NCI-H1694 treated with DMSO at 0.1 percent for 48 hours (cell line): ENCODE measurements at places on chromosomes 6 and 20.

DNA sequence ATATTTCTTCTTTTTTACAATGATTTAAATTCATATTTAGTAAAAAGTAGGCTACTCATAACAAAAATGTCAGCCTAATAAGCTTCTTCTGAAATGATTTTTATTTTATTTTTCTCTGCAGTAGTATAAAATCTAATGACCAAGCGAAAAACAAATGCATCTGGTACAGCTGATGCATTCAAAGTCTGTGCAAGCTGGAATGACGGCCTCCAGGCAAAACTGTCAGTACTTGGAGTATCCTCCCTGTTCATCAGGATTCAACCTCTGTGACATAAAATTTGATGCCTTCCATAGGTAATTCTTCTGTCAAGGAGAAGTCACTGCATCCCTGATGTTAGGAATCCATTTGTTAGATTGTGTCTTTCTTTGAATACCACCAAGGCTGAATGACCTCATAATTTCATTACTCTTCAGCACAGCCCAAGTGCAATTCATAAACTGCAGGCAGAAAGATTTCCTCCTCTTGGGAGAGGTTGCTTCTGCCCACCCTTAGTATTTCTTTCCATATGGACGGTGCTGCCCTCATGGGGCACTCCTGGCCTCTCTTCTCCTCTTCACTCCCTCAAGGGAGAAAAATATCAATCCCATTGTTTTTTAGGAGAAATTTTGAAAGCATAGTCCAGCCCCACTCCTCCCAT lies 146.4 kb upstream of the STXBP5 start:
- no peak for DNase-seq

DNA sequence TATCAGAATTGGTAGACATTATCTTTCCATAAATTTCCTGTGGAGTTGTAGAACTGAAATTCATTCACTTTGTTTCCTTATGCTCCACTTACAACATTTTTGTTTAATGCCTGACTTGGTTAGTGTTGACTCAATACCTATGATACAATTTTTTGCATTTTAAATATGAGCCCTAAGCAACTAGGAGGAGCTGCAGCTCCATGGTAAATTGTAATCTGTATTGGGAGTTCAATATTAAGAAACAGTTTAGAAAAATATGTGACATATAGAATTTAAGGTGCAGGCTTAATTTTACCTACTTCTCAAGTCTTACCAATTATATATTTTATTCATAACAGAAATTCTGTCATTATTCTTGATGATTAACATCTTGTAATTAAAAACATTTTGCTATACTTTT lies 868.3 kb downstream of the EYS start:
- no peak for DNase-seq

DNA sequence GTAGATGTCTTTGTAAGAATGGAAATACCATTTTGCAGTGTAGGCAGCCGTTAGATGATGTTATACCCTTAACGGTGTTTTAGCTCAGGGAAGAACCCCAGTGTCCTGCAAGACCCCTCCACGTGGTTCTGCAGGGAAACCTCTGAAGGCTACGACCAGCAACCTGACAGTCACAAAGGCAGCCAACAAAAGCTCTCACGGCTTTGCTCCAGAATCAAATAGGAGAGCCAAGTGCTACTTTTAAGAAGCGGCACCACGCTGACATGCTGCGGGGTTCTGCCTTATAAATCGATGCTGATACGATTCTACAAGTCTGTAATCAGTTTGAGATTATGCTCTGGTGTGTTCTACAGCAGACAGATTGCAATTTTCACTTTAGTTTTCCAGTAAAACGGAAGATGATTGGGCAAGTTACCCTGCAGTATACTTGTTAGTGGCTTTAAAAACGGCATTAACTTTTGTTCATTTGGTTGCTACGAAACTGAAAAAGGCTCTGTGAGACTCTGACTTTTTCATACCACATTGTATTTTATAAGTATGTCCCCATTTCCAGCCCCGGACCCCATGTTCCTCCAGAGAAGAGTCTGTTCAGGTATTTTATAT lies 312.9 kb downstream of the SAMD5 start:
- no peak for DNase-seq

- no peak for DNase-seq
Observed at GRCh38 chr20:10115021-10115420, 80.2 kb downstream of the ANKEF1 start.

DNA sequence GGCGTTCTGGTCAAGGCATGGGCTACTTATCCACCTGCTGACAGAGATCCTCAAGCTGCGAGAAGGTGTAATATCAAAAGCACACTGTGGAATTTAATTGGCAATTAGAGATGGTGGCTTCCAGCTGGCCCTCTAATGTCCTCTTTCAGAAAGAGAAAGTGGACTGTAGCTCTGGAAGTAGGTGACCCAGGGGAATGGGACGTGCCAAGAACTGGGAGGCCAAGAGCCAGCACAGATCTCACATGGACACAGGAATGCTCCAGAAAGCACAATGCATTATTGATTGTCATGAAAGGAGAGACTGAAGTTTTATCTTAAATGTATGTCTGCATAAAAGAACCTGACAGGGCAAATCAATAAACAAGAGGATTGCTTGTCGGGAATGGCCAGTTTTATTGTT lies 198.6 kb upstream of the CDH4 start:
- no peak for DNase-seq

GRCh38 chr6:17986656-17987446 lies 584 bp downstream of the KIF13A start:
- peak; percentile 8 for DNase-seq

- DNase-seq, result no peak
Observed at GRCh38 chr6:87391334-87391733, 16.4 kb upstream of the CFAP206 start.

DNA sequence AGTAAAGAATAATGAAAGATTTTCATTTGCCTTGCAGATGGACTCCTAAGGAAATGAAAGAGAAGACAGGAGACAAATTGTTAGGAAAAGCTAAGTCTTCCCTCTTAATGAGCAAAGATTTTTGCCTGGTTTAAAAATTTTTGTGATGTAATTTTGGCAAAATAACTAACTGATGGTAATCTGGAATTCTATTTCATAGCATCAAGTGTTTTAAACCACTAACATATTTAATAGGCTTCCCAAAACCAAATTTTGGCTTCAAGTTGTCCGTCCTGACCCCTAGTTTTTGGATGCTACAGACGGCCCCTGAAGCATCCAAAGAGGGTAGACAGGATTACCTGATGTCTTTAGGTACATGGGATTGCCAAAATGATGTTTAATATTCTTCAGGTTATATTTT lies 124.3 kb downstream of the TPBG start:
- no peak for DNase-seq

DNA sequence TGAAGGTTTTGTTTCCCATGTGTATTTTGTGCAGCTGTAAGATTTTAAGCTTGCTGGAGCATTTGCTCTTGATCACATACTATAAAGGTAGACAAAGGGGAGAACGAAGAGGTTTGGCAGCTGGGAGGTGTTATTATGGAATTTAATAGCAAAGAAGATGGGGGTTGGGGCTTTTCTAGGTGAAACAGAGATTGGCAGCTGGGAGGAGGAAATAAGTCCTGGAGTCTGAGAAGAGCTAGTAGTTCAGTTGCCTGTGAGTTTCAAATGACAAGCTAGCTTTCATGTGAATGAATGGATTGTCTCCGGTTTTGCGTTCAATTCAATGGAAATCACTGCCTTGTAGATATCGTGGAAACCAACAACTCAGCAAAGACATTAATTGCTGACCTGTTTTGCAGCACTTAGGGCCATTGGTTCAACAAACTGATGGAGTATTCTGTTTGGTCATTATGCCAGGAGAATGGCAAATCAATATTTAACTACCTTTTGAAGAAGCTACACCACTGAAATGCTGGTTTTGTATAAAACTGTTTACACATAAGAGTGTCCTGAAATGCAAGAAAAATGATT lies 38.1 kb upstream of the FLRT3 start:
- no peak for DNase-seq

DNA sequence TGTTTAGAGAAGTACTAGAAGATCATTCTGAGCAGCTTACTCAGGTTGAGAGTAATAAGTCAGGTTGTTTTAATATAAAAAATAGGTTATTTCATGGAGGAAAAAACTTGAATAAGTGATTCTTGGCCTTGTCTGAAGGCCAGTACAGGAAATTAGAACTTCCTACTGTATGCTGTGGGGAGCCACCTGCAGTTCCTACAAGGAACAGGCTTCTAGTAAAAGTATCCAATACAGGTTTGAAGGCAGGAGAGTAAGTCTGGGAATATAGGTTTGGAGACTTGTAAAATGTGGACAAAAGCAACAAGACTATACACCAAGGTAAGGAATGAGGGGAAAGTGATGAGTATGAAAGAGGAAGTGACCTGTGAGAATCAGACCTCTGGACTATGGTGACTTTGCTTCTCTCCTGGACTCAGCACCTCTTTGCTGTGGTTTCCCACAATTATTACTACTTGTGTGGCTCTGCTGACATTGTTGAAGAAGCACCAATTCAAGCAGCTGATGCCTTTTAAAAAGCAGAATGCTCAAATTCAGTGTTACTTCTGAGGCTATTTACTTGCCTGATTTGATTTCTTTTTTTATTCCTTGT lies 278.6 kb downstream of the TBC1D7 start:
- no peak for DNase-seq

GRCh38 chr6:44367681-44368080 lies 19.8 kb upstream of the CDC5L start:
- DNase-seq, result no peak

- DNase-seq, result no peak
Observed at GRCh38 chr6:3650959-3651697, 100.4 kb downstream of the PXDC1 start.

- DNase-seq, result no peak
Observed at GRCh38 chr6:160132776-160133338, 11.2 kb downstream of the SLC22A1 start.

DNA sequence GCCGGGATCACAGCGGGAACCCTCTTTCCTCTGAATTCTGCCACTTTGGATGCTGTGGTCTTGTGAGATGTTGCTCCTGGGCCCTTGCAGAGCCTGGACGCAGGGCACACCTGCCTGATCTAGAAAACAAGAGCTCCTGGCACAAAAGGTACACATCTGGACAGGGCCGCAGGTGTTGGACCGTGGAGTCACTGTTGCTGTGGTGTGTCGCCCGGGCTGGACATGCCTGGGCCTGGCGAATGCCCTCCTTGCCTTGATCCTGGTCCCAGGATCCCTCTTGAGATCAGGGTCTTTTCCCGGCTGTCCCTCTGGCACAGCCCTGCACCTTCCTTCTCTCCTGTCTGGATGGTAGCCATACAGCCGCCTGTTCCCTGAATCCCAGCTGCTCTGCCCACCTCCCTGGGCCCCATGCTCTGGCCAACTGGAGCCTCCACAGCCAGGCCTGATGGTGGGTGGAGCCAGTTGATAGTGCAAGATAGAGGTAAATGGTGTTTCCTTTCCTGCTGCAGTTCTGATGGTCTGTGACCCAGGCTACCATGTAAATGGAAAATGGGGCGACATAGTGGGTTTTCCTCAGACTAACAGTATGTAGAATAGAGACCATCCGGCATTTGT lies 5.0 kb downstream of the FOXP4 start:
- no peak for DNase-seq

- no peak for DNase-seq
Observed at GRCh38 chr6:12890171-12890790, 173.7 kb downstream of the PHACTR1 start.

DNA sequence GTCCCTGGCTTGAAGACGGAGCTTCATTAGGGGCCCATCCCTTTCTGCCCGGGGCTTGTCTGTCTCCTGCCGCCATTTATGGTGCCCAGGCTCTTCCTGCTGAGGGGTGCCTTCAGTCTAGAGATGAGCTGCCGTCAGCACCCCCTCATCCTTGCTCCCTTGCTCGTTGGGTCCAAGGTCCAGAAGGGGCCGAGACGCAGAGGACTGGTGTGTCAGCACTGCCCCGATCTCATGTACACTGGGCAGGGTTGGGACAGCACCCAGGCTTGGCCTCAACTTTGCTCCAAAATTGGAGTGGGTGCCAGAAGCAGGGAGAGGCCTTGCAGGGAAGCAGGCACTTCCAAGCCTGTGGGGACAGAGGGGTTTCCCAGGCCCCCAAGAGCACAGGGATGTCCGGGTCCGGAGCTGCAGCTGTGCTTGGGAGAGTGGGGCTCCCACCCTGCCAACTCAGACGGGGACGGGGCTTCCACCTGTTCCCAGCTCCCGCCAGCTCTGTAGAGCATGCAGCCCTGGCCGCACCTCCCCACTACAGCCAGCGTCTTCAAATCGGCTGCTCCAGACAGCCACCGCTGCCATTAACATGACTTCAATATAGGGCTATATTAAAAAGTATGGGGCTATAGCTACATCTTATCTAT lies 488.8 kb downstream of the TENT5A start:
- DNase-seq, result no peak

DNA sequence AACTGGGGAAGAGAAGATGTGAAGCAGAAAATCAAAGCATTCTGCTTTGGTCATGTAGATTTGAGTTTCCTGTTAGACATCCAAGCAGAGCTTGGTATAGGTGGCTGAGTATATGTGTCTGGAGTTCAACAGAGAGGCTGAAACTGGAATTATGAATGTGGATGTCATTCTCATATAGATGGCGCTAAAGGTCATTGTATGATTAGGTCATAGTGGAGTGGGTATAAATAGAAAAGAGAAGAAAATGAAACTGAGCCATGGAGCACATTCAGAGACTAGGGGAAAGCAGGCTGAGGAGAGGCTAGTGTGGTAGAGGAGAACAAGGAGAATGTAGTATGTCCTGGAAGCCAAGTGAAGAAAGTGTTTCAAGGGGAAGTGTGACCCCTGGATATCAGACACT lies 295.6 kb upstream of the PLN start:
- peak; percentile 2 for DNase-seq

DNA sequence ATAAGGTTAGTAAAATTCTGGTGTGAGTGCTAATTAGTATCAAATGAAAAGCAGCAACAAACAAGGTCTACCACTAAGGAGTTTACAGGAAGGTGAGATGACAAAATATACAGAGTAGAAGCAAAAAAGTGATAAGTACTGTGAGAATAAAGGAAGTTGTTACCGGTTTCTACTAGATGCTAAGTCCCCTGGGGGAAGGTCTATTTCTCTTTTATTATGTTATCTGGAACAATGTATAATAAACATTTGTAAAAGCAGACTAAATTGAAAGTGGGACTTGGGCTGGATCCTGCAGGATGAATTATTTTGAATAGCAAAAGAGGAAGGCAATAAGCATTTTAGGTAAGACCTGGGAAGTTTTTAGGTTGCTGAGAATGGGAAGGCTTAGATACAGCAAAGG lies 158.7 kb upstream of the SLC22A16 start:
- no peak for DNase-seq

GRCh38 chr6:90403489-90404381 lies 107.1 kb upstream of the BACH2 start:
- DNase-seq, result no peak

- DNase-seq, result peak; percentile 38
Observed at GRCh38 chr20:50113420-50114224, 672 bp upstream of the UBE2V1 start.

- DNase-seq, result no peak
Observed at GRCh38 chr6:163780994-163781393, 366.5 kb downstream of the QKI start.

GRCh38 chr20:43909720-43910119 lies 4.9 kb upstream of the TOX2 start:
- no peak for DNase-seq

DNA sequence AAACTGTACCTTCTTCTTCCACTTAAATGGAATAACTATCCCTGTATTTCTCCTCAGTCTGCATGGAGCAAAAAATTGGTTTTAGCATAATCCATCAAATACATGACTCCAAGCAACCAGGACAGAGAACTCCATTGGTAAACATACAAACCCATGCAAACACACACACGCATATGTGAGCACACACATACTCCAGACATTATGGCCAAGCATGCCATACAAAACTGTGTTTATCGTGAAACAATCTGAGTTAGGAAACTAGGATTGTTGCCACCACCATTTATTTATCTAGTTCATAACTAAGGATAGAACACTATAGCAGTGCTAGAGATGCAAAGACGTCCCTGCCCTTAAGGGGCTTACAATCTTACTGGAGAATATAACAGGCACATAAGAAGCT lies 206.0 kb upstream of the SHLD1 start:
- DNase-seq, result no peak
